ENCODE measurements at places on chromosomes 3 and 15.

DNA sequence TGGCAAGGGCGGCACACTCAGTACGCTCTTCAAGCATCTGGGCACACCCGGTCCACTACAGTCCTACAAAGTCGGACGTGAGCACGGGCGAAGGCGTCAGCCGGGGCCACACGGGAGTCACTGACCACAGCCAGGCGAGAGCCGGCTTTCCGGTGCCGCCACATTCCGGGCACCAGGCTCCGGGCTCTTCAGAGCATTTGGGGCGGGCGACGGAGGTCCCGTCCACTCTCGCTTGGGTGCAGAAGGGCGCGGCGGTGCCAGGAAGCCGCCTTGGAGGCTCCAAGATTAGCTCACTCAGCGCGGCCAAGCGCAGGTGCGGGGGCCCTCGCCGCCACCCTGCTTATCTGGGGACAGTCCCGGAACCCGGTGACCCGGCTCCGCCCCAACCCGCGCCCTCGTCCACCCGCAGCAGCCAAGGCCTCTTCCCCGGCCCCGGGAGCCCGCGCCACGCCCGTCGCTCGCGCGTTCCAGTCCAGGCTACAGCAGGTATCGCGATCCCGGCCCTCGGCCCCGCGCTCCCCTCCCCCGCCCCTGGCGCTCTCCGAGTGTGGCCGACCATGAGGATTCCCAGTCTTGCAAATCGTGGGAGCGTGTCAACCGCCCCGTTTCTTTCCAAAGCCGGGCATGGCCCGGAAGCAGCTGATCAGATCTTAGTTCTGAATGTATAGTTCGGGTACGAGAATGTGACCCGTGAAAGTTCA lies at the start of gene ADPRH:
ADPRH (plus strand) TSS at position 127 of the 701 bp plus-strand sequence. CDS start 2,678 bp downstream, outside the sequence.
- DNase-seq = peak; percentile 37

DNA sequence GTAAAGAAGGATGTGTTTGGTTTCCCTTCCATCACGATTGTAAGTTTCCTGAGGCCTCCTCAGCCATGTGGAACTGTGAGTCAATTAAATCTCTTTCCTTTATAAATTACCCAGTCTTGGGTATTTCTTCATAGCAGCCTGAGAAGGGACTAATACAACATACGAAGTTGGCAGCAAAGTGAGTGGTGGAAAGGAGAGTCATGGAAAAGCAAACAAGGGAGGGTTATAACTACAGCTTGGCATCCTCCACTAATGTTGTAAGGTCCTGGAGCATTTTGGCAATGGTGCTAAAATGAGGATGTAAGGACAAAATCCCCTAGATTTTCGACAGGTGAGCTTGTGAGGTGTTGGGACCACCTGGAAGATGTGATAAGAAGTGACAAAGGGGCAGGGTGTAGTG lies 5.8 kb upstream of the TMEM41A start:
- DNase-seq = no peak

DNA sequence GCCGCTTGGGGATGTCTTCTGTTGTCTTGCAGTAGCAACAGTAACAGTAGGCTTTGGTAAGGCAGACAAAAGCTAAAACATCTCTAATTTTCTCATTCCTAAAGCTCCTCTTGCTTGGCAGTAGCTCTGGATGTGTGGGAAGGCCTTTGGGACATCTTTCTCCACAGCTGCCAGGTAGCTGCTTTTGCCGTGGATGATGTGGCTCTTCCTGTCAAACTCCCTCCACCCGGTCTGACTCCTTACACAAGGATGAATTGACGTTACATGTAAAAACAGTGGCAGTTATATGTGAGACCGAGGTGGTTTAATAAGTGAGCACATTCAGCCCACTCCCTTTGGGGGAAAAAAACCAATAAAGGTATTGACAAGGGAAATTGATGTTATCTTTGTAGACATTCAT lies 309.1 kb downstream of the TUSC7 start:
- DNase-seq = no peak

GRCh38 chr3:126553284-126554084 lies 5.2 kb downstream of the C3orf22 start:
- DNase-seq = no peak

DNA sequence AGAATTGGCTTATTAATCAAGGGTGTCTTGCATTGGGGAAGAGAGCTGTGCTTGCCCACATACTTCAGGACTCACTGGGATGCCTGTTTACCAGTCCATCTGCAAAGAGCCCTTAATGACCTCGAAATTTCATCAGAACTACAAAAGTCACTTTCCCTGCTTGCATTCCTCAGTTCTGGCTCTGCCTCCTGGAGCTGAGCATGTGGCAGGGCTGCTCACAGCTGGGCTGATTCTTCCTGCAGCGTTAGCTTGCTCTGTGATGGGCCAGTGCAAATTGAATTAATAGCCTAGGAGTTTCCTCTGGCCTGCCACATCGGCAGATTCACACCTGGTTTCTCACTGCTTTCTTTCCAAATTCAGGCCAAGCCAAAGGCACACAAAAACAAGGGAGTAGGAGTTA lies 108.9 kb downstream of the DUT start:
- DNase-seq = no peak

DNA sequence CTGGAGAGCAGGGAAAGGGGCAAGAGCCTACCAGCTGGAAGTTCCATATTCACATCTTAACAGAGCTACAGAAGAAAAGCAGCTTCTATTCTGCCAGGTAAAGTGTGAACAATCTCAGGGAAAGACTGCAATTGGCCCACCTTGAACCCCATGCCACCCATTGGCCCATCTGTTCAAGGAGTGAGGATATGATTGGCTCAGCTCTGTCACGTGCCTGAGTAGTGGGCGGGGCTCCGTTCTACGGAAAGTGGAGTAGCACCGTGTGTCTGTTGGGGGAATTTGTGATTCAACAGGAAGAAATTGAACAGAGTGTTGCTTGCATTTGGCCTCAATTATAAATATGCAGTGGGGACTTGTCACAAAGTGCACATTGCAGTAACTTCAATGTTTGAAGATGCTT lies 81.8 kb downstream of the MINAR1 start:
- DNase-seq = no peak

DNA sequence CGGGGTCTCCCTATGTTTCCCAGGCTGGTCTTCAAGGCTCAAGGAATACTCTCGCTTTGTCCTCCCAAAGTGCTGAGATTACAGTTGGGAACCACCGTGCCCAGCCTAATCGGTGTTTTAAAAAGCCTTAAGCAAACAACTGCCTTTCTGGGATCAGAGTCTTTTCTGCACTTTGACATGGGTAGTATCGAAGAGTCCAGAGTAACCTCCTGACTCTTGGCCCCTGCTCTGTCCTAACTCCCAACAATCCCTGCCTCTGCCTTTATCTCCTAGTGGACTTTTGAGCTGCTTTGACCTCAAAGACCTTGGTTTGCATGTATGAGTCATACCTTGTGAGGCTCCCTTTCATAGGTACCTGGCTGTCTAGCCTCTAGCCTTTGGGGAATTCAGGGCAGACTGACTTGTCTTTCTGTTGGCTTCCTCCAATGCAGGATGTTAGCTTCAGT lies 21.0 kb upstream of the HACD2 start:
- no peak for DNase-seq

- no peak for DNase-seq
Observed at GRCh38 chr15:43771816-43772215, 5.0 kb downstream of the ELL3 start.

DNA sequence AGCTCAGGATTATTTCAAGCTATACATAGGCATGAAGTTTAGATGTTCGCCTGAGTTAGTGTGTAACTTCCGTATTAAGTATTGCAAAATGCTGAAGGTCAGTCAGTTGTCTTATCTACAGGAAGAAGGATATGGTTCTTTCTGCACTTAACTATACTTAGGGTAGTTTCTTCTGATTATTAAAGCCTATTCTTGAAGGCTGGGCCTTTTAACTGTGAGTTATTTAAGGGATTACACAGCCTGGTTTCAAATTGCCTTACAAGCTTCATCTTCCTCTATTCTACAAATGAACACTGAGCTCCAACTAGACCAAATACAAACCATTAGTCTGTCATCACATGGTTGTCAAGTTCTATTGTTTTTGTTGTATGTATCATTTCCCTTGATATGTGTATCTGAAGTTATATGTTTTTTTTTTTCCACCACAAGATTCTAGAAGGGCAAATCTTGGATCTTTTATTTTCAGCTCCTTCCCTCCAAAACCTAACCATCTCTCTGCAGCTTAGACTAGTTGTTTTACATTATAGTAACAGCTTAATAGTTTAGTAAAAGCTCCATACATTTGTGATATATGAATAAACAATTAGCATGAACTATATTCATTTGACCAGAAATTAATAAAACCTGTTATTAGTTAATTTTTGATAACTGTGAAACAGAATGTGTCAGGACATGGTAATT lies 272.9 kb upstream of the KCNMB2 start:
- no peak for DNase-seq

DNA sequence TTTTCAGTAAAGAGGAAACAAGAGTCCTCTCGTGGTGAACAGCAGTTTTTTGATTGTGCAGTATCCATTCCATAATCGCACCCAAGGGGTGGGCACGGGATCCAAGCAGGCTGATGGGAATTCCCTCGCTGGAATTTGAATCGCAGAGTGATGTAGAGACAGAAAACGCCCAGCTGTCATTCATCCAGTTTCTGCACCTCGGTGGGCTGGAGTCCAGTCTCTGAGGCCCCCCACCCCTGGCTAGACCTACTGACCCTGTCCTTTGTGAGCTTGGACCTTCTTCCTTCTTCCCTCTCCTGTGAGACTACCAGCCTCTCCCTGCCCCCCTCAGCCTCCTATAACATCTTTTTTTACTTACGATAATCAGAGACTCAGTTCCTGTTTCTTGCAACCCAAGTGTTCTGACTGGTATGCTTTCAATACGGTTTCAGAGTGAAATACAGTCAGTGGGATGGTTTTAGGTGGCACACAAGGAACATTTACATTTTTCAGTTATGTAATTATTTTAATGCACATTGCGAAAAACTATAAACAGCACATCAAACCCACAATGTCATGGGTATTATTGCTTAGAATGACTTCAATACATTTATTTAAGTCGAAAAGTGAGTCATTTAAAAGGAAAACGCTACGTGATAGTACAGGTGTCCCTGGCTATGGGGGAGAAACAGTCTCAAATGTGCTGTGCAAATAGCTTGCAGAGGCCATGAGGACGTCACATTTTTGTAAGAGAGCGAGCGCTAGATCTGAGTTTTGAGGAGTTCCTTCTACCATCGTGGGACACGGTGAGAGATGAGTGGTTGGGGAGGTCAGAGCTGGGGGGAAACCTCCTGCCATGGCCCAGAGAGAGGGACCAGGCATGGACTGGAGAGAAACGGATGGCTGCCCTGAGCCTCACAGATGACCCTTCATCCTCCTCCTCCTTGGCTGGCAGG lies 37.5 kb upstream of the CHST2 start:
- no peak for DNase-seq

DNA sequence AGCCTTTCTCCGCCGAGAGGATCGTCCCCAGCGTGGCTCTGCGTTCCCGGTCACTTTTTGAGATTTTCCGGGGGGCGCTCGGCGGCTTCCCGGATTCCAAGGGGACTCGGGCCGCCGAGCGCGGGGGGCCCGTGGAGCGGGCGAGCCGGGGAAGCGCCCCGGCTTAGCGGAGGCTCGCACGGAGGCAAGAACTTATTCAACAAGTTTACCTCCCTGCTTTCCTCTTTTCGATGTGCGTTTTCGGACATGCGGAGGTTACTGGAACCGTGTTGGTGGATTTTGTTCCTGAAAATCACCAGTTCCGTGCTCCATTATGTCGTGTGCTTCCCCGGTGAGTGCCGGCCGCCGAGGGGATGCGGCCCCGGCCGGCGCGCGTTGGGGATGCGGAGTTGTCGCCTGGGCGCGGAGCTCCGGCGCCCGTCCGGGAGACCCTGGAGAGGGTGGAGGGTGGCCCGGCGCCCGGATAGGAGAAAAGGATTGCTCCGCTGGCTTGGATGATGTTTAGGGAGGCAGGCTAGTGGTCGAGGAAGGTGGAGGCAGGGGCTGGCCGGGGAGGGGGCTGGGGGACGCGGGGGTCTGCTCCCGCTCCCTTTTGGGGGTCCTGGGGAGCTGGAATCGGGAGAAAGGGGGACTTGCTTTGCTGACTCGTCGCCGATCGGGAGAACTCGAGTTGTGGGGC lies 810 bp downstream of the PTPRG start:
- DNase-seq = no peak

DNA sequence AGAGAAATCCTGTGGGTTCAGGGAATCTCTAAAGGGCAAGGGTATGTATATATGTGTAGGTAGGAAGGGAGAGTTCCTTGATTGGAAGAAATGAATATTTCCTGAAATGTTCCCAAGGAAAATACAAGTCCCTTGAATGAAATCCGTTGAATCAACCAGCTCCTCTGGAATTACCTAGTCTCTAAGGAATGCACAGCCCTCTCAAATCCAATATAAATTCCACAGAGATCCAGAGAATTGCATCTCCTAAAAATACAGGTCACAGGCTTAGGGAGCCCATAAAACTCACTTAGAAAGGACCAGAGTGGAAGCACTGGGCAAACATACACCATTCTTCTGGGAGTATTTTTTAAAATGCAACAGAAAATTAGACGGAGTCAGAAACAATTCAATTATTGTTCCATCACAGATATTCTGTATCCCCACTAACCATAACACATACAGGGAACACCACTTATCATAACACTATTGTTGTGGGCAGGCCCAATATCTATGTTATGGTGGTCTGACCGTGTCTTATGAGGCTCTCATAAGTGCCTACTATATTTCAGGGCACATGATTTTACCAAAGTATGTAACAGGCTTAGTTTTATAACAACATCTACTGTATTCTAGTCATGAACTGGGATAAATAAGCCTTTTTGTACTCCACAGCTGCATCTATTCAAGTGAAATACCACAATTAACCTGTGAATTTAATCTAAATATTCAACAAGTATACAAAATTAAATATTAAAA lies 43.7 kb downstream of the IGSF11 start:
- DNase-seq = no peak

- DNase-seq = no peak
Observed at GRCh38 chr3:65331730-65332129, 643.9 kb upstream of the ADAMTS9 start.

GRCh38 chr3:96814651-96815567 lies 515 bp downstream of the EPHA6 start:
- DNase-seq = no peak

GRCh38 chr15:62228604-62229003 lies 63.5 kb upstream of the C2CD4B start:
- no peak for DNase-seq

- DNase-seq = no peak
Observed at GRCh38 chr3:170081079-170081741, 43.4 kb downstream of the GPR160 start.

- no peak for DNase-seq
Observed at GRCh38 chr15:46620392-46621013, 985.7 kb downstream of the SQOR start.

DNA sequence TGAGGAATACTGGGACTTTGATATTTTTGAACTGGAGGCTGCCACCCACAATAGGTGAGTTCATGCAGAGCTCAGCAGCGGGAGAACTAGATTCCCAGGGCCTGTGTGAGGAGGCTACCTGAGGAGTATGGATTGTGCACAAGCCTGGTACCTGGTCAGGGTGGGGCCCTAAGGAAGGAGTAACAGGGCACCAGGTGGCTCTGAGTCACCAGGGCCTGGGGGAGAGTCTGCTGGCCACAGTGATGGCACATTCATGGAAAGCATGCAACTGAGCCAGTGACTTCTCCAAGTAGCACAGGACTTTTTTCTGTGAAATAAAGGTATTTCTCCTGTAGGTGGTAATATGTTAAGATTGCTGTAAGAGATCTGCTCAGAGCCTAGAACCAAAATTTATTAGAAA lies 134.4 kb downstream of the PDE8A start:
- no peak for DNase-seq
